HTR-8/SVneo (cell line): ENCODE measurements at places on chromosomes 7 and 10.
A peak's percentile ranks its signal among the peaks of the same experiment; 100 is the strongest.

GRCh38 chr10:110600487-110601101 lies 33.1 kb downstream of the SMC3 start:
- DNase-seq, result peak; percentile 7

DNA sequence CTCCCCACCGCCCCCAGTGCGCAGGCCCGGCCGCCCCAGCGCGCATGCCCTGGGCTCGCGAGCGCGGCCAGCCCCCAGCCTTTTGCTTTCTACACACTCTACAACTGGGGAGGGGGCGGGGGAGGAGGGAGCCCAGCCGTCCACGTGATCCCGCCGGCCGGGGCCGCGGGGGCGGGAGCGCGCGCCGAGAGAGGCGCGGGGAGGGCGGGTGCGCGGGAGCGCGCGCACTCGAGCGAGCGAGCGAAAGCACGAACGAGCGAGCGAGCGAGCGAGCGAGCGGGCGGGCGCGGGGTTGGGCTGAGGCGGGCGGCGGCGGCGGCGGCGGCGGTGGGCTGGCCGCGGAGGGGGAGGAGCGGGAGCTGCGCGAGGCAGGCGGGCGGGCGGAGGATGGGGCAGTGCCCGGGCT lies at the start of gene AUTS2:
Gene AUTS2, plus strand, starts transcription at position 395 of the 406 bp plus-strand sequence. CDS start 1,179 bp downstream, outside the sequence.
- peak; percentile 83 for DNase-seq

GRCh38 chr7:117683430-117684175 lies 189.6 kb downstream of the CTTNBP2 start:
- DNase-seq, result no peak

DNA sequence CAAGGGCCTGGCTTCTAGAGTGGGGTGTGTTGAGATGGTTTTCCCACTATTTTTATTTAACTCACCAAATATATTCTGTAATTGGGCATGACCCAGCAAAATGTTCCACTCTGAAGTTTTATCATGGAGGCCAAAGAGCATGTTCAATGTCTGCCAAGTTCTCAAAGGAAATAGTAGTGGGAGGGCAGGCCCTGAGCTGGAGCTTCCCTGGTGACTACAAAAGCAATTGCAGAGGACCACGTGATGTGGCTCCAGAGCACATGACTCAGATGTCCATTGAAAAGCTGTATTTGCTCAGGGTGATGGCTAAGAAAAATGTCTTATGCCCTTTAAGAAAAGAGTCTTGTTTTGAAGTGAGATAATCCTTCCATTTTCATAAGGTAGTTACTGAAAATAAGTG lies 1024.8 kb downstream of the LRMDA start:
- DNase-seq, result no peak

DNA sequence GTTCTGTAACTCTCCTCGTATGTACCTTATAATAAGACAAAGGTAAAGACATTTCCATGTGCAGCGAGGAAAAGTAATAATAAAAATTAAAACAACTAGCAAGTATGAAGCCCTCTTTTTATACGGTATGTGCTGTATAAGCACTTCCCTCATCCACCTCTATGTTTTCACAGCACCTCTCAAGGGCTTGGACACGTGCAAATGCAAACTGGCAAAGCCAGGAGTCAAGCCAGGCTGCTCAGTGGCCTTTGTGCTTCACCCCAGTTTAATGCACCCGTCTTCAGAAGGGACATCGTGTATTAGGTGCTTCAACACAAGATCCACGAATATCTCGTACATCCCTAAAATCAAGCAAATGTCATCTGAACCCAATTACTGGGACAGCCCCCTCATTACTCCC lies 1.3 kb upstream of the DGKI start:
- no peak for DNase-seq

DNA sequence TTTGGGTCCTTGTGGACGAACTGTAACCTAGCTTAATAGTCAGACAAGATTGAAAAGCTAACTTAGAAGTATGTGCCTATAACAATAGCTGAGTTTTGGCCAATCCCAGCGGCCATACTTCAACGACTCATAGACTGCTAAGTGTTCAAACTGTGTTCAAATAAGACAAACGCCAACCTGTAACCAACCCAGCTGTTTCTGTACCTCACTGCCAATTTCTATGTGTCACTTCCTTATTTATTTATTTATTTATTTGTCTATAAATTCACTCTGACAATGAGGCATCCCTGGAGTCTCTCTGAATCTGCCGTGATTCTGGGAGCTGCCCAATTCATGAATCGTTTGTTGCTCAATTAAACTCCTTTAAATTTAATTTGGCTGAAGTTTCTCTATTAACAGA lies 21.7 kb downstream of the ST8SIA6 start:
- no peak for DNase-seq

DNA sequence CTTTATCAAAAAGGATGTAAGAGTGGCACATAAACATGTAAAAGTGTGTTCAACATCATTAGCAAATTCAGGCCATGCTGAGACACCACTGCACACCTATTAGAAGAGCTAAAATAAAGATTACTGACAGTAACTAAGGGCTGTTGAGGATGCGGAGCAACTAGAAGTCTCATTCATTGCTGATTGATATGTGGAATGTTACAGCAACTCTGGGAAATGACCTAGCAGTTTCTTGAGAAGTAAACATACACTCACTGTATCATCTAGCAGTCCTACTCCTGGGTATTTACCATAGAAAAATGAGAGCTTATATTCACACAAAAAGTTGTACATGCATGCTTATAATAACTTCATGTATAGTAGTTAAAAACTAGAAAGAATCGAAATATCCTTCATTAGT lies 77.3 kb downstream of the CCSER2 start:
- no peak for DNase-seq

DNA sequence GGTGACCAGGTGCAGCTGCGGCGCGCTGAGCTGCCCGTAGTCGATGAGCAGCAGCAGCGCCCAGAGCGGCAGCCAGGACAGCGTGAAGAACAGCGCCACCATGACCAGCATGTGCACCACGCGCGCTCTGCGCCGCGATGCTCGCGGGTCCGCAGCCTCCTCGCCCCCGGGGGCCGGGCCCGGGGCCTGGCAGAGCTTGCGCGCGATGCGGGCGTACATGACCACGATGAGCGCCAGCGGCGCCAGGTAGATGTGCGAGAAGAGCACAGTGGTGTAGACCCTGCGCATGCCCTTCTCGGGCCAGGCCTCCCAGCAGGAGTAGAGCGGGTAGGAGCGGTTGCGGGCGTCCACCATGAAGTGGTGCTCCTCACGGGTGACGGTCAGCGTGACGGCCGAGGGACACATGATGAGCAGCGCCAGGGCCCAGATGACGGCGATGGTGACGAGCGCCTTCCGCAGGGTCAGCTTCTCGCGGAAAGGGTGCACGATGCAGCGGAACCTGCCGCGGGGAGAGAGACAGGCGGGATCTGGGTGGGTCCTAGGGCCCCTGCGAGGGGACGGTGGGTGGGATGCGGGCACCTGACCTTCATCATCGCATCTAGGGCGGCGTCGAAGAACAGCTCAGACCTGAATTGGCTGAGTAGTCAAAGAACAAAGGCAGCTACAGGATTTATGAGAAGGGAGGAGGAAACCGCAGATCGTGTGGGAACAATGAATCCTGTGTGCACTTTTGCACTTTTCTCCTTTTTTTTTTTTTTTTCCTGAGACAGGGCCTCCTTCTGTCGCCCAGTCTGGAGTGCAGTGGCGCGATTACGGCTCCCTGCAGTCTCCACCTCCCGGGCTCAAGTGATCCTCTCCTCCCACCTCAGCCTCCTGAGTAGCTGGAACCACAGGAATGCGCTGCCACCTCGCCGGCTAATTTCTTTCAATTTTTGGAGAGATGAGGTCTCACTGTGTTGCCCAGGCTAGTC lies 22.4 kb upstream of the PPA1 start:
- DNase-seq, result no peak

DNA sequence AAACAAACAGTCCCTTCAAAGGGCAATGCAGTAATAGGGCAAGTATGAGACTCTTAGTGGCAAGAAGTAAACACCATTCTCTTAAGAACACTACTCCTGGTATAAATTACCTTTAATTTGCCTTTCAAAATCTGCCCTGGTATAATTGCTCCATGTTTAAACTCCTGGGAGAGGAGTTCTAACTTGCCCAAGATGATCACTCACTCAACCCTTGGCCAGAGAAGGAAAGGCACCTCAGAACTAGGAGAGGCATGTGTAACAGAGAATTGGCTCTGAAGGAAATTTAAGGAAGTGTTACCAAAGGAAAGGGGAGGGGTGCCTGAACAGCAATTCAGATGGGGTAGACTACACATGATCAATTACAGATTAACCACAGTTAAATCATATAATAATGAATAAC lies 1173.6 kb upstream of the SORCS1 start:
- no peak for DNase-seq

GRCh38 chr7:107813524-107813923 lies 10.5 kb upstream of the SLC26A3 start:
- no peak for DNase-seq

- DNase-seq, result no peak
Measured at GRCh38 chr7:27351137-27351536, 108.5 kb downstream of the EVX1 start.

GRCh38 chr7:5701085-5701914 lies 80.2 kb downstream of the RNF216 start:
- no peak for DNase-seq
